H54 (cell line): ENCODE measurements at places on chromosomes 1 and 21.
A peak's percentile ranks its signal among the peaks of the same experiment; 100 is the strongest.

DNA sequence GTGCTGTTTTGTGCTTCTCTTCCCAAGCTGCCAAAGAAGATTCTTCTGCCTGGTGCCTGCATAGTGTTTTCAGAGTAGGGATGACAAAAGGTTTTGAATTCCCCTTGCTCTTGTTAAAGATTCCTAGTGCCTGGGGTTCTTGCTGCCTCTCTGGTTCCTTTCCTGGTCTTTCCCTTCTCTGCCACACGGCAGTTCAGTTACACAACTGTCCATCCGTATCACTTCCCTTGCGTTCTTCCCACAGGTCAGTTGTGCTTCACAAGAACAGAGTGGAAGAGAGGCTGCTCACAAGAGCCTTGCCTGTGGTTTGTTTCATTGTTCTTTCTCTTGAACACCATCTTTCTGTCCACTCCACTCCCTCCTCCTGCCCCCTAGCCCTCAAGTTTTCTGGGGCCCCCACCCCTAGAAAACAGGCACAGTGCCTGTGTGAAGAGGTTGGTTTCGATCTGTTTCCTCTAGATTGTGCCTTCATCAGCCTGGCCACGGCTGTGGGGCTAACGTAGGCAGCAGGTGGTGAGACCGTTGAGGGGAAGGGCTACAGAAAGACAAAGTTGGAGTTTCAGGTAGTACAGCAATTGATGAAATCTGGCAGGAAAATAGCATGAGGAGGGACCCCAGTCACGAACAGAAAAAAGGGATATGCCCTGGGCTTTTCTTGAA lies 5.8 kb downstream of the VASH2 start:
- no peak for DNase-seq

- DNase-seq, result no peak
Measured at GRCh38 chr1:231931846-231932454, 305.4 kb downstream of the DISC1 start.

GRCh38 chr1:201061886-201062285 lies 38.4 kb upstream of the KIF21B start:
- DNase-seq, result no peak

DNA sequence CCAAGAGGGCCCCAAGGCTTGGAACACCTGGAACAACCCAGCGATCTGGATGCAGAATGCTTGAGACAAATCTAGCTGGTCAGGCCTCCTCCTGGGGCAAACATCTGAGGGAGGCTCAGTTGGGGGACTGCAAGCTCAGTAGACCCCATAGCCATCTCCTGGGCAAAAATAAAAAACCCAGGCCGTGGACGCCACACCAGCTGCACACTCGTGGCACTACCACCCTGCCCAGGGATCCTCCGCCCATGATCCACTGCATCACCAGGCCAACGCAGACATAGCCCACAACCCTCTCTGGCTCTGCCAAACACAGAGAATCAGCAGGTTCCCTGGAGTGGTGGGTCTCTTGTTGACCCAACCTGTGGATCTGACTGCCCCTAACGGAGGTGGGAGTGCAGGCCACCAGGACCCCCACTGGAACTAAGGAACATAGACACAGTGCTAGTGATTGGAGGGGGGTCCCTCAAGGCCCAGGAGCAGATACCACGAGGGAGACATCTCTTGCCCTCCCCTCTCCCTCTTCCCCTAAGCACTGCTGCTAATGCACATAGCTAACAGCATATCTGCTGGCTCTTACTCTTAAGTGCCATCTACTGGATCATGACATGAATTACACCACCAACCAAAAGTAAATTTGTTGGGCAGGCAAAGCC lies 147.2 kb downstream of the CHD1L start:
- DNase-seq, result peak; percentile 19

- no peak for DNase-seq
Measured at GRCh38 chr1:52364235-52364839, 1.7 kb downstream of the CC2D1B start.

DNA sequence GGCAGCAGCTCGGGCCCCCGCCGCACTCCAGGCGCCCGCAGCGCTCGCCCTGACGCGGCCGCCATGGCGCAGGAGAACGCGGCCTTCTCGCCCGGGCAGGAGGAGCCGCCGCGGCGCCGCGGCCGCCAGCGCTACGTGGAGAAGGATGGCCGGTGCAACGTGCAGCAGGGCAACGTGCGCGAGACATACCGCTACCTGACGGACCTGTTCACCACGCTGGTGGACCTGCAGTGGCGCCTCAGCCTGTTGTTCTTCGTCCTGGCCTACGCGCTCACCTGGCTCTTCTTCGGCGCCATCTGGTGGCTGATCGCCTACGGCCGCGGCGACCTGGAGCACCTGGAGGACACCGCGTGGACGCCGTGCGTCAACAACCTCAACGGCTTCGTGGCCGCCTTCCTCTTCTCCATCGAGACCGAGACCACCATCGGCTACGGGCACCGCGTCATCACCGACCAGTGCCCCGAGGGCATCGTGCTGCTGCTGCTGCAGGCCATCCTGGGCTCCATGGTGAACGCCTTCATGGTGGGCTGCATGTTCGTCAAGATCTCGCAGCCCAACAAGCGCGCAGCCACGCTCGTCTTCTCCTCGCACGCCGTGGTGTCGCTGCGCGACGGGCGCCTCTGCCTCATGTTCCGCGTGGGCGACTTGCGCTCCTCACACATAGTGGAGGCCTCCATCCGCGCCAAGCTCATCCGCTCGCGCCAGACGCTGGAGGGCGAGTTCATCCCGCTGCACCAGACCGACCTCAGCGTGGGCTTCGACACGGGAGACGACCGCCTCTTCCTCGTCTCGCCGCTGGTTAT lies 2.8 kb downstream of the KCNJ9 start:
- no peak for DNase-seq

DNA sequence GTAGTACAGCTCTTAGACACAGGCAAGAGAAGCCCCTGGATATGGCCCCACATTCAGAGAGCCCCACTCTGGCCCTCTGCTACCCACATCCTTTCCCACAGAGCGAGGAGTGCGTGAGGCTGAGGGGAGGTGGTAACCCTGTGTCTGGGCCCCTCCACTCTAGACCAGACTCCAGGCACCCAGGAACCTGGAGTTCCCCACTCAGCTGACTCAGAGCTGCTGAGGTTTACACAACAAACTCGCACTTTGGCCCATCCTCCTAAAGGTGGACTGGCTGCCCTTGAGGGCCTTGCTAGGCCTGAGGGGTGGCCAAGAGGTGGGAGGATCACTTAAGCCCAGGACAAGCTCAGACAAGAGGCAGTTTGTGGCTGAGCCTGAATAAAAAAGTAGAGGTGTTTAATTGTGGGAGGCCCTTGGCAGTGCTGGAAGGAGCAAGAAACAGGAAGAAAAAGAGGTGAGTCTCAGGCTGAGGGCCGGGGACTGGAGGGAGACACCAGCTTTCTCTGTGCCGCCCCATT lies 10.7 kb downstream of the MR1 start:
- DNase-seq, result no peak

- no peak for DNase-seq
Measured at GRCh38 chr1:3086272-3086974, 17.4 kb downstream of the PRDM16 start.

DNA sequence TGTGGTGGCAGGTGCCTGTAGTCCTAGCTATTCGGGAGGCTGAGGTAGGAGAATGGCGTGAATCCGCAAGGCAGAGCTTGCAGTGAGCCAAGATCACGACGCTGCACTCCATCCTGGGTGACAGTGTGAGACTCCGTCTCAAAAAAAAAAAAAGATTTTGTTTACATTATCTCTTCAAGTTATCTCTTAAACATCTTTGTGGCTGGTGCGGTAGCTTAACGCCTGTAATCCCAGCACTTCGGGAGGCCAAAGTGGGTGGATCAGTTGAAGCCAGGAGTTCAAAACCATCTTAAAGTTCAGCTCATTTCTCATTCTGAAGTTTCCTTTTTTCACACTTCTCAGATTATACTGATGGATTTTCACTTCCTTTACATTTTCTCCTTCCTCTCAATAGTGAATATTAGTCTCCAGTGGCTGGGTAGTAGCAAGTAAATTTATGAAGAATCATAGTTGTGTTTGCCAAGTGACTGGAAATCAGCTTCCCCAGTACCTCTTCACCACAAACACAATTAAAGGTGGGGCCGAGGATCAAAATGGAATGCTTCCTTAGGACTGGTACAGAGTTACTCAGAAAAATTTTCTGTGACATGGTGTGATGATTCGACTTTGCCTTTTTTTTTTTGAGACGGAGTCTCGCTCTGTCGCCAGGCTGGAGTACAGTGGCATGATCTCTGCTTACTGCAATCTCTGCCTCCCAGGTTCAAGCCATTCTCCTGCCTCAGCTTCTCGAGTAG lies 13.8 kb downstream of the PIP5K1A start:
- DNase-seq, result no peak

- DNase-seq, result no peak
Measured at GRCh38 chr21:16792101-16792500, 720.7 kb upstream of the CXADR start.

DNA sequence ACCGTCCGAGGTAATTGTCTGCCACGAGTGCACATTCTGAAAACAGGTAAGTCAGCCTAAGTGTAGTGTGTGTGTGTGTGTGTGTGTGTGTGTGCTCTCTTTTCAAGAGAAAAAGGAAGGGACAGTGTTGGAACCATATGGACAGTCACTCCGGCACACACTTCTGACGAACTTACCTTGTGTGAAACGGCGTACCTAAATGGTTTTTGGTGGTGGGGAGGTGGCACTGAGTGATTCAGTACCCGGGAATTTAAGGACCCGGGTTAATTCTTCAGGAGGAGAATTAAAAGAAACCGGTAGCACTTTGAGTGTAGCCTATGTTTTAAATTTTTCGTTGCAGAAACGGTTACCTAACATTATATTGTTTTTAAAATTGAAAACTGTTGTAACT lies 286 bp downstream of the ODR4 start:
- peak; percentile 12 for DNase-seq

- DNase-seq, result no peak
Measured at GRCh38 chr21:15947677-15948076, 217.9 kb downstream of the USP25 start.

DNA sequence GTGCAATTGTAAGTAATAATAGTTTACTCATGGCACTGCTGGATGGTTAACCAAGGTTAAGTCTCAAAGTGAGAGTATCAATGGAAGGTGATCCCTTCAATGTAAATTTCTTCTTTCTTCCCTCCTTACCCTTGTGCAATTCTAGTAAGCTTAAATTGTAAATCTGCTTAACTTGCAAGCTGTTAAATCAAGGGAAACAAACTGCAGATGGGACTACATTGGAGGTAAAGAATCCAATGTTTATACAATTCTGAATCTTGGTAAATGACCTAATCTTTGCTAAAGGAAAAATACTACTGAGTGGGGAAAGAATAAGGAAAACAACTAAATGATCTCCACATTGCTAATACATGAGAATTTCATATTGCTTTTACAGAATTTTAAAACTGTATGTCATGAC lies 6.7 kb upstream of the CD55 start:
- no peak for DNase-seq

GRCh38 chr1:155226910-155227260 lies 18.4 kb downstream of the MTX1 start:
- no peak for DNase-seq

DNA sequence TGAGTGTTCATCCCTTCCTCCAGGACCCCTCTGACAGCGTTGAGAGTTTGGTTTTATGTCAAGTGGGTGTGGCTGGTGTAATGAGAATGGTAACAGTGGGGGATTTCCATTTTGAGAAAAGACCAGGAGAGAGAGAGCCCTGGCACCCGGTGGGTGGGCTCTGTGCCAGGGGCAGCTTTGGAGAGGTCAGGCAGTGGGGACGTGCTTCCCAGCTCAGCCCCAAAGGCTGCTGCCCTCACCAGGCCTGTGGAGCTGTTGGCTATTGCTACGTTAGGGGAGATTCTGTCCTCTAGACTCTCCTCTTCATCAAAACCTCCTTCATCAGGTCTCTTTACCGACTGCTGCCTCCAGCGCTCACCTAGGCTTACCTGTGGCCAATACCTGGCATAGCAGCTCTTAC lies 176.3 kb downstream of the PTPRU start:
- no peak for DNase-seq

GRCh38 chr1:233319272-233319671 lies 8.3 kb upstream of the MAP3K21 start:
- DNase-seq, result no peak

DNA sequence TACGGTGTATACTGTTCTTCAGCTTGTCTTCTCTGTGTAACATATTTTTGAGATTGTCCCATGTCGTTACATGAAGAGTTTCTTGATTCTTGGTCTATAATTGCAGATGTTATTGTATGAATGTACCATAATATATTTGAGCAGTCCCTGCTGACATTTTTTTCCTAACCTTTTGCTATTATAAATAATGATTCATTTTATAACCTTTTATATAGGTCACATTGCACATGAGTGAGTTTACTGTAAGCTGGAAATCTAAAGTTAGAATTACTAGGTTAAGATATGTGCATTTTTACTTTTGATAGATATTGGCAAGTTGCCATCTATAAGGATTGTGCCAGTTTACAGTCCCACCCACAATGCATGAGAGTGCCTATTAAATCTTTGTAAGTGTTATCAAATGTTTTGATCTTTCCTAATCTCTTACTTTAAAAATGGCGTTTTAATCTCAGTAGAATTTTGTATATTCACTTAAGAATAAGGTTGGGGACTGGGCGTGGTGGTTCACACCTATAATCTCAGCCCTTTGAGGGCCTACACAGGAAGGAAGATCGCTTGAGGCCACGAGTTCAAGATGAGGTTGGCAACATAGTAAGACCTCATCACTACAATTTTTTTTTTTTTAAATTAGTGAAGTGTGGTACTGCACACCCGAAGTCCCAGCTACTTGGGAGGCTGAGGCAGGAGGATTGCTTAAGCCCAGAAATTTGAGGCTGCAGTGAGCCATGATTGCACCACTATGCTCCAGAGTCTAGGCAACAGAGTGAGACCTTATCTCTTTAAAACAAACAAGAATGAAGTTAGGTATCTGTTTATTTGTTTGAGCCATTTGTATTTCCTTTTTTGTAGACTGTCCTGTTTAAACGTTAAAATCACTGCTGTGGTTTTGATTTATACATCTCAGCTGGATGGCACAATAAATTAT lies 36.5 kb downstream of the ZMYM1 start:
- no peak for DNase-seq

DNA sequence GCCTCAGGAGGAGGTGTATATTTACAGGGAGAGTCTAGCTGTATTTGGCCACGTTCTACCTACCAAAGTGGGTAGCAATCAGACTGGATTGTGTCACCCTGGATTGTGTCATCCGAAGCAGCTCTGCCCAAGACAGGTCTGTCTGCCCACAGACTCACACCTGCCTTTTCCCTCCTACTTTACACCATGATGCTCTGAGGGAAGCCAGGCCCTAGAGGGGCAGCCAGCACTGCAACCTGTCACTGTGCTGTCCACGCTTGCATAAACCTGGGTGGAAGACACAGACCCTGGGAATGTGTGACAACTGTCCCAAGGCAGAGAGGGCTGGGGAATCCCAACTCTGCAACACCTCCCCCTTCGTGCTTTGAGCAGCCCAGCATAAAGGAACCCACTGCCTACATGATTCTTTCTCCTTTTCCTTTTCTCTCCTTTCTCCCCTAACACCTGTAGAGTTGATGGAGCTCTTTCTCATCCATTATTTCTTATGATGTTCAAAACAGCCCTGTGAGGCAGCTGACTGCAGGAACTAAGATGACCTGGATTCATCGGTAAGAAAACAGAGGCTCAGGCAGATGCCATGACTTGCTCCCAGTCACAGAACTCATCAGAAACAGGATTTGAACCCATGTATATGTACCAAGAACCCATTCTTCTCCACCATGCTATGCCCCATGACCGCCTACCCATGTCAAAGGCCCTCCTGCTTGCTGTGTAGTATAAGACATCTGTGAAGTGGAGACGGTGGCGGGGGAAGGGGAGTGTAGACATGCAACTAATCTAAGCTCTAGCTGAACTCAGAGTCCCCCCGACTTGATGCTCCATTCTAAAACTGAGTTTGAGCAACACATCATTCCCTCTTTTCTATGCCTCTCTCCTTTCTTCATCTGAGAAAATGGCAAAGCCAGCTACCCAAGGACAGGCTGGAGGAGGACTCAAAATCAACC lies 55.9 kb downstream of the ITPKB start:
- no peak for DNase-seq
